ENCODE measurements at places on chromosomes 12 and 14. TPM values are rescaled to one million over a fixed set of nuclear protein-coding genes. Genes with fewer than 3 reads are reported as not detected.

Gene POTEG
- total RNA-seq: not detected

Gene ISM2
- not detected for total RNA-seq

GRCh38 chr12:105281694-105282049 is 45.7 kb upstream of the APPL2 start:
- DNase-seq: peak; percentile 74

DNA sequence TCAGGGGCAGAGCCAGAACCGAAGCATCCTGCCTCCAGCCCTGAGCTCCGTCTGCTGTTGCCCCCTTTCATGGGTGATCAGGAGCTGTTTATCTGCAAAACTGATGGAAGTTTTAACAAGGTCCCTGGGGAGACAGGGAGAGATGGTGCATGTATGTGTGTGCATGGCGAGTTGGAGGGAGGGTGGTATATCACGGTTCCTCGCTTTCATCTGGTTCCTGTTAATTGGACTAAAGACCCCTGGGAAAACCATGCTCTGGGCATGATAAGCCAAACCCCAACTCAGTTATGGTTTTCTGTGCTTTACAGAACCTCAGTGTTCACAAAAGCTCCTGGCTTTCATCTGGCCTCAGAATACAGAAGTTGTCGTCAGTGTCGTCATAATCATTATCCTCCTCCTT is 133.6 kb downstream of the KSR2 start:
- no peak for DNase-seq

DNA sequence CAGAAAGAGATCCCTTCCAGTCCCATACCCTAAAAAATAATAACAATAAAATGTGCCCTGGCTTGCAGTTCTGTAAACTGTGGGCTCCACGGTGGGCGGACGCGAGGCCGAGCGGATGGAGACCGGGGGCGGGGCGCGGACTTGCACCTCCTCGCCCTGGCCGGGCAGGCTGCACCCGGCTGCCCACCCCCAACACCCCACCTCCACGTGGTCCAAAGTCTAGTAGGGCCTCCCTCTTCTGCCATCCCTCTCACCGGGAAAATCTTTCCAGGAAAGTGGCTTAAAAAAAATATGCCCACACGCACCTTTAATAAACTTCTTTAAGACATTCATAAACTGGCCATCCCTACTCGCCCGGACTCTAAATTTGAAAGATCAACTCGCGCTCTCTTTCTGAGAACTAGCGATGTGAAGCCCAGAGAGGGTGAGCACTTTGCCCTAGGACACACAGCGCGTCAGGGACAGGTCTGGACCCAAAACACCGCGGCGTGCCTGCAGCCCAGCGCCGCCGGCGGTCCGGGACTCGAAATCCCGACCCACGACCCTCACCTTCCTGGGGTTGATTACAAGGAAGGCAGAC is 1.9 kb upstream of the BCL11B start:
- peak; percentile 62 for DNase-seq

DNA sequence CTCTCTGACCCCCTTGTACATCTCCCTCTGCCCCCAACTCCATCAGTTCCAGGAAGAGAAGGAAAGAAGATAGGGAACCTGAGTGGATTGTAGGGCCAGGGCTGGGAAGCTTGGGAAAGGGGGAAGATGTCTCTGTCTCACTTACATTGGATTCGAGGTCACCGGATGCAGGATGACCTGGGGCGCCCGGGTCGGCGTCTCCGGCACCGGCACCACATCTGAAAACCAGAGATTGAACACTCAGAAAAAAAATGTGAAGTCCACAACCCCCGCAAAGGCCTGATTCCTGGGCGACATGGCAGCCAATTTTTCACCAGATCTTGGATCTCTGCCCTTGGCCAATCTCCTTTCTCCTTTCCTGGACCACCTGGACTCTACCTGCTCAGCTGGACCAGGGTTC is 169.4 kb upstream of the NOS1 start:
- no peak for DNase-seq

GRCh38 chr14:97039717-97040363 is 242.7 kb downstream of the VRK1 start:
- DNase-seq: no peak

Measured in HT-29 (cell line).